ENCODE measurements at places on chromosomes 12 and 14.

- no peak for DNase-seq
Observed at GRCh38 chr12:78494911-78495310, 369.7 kb upstream of the SYT1 start.

DNA sequence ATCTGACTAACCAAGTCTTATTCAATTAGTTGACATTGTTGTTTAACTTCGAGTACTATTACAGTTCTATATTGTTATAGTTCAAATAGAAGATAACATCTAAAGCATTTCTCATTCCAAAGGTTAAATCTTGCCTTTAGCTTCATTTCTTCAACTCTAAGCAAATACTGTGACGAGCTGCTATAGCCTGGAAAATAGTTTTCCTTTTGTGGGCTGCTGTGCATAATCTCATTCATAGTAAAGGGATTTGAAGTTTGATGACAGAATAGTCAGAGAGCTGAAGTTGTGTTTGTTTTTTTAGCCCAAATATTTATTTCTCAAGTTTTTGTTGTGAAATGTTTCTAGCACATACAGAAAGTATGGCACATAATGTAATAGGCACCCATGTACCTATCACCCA is 13.4 kb downstream of the PSEN1 start:
- DNase-seq: no peak

GRCh38 chr12:128047266-128048060 is 219.5 kb upstream of the TMEM132C start:
- DNase-seq: no peak

- DNase-seq: no peak
Observed at GRCh38 chr12:19988948-19989347, 379.4 kb upstream of the PDE3A start.

DNA sequence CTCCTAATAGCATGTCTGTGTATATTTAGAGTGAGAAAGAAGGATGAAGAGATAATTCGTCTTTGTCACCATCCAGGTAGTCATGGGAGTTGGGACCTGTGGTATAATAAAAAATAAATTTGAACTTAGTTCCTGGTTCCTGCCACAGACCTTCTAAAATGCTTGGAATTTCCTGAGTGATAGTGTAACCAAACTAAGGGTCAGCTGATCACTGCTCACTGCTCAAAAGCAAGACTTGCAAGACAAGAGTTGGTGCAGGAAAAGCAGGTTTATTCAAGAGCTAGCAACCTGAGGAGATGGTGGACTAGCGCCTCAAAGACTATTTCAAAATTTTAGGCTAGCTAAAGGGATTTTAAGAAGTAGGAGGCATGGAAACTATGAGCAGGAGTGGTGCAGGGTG is 19.1 kb downstream of the ANG start:
- peak; percentile 46 for DNase-seq

- peak; percentile 92 for DNase-seq
Observed at GRCh38 chr12:123150744-123151456, at the start of gene PITPNM2. PITPNM2 (minus strand) TSS chr12:123151090; CDS start chr12:123034590, 116,500 bp downstream.

DNA sequence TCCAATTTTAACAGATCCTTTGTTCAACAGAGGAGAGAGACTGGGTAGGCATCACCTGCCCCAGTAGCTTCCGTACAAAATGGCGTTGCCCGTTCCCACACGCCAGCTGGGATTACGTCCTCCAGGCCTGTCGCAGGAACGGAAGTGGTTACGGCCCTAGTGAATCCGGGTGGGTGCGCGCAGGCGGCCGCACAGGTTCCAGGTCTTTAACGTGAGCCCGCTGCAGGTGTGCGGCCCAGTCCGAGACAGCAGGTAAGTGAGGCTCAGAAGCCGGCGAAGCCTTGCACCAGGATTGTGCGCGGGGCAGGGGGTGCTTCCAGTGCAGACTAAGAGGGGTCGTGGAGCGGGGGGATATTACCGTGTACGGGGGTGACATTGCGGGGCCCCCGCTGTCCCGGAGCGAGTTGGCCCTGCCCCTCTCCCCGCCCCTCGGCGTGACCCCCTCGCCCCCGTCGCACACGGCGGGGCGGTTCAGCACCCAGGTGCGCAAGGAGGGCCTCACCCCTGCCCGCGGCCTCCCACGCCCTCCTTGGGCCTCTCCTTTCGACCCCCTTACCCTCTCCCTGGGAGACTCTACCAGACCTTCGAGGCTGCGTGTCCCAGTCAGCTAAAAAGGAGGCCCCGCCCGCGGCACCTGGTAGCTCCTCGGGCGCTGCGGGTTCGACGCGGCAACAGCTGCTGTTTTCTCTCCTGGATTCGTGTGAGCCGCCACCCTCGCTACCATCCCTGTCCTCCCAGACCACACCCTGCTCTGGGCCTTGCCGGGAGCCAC is at the start of gene EXD2:
TSS of gene EXD2 (plus strand) at position 159 of the 772 bp plus-strand sequence. CDS start 17,973 bp downstream, outside the sequence.
- DNase-seq: peak; percentile 92

GRCh38 chr12:13534645-13535398 is 338.3 kb downstream of the EMP1 start:
- peak; percentile 80 for DNase-seq

GRCh38 chr12:66708704-66709456 is 30.0 kb upstream of the GRIP1 start:
- DNase-seq: peak; percentile 19

GRCh38 chr14:32603992-32604565 is 275.0 kb downstream of the AKAP6 start:
- no peak for DNase-seq

- DNase-seq: no peak
Observed at GRCh38 chr12:6444704-6445688, at the start of gene CD27. CD27 (plus strand) TSS chr12:6444955; CDS start chr12:6445096, 141 bp downstream.

- DNase-seq: peak; percentile 80
Observed at GRCh38 chr12:64088431-64089349, 133.4 kb downstream of the KICS2 start.

DNA sequence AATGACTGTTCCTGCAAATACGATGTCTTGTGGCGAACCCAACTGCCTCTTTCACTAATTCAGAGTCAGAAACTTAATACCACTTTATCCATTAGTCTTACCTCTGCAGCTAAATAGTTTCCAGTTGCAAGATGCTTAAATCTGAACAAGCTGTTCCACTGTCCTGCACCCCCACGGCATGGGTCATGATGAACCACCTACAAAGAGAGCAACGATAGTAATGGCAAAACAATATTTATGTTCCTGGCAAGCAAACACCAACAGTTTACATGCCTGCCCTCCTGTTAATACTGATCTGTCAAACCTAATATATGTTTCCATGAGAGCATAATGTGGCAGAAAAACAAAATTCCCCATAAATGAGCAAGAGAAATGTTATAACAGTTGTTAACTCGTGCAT is 121.9 kb downstream of the ITPR2 start:
- DNase-seq: peak; percentile 59

DNA sequence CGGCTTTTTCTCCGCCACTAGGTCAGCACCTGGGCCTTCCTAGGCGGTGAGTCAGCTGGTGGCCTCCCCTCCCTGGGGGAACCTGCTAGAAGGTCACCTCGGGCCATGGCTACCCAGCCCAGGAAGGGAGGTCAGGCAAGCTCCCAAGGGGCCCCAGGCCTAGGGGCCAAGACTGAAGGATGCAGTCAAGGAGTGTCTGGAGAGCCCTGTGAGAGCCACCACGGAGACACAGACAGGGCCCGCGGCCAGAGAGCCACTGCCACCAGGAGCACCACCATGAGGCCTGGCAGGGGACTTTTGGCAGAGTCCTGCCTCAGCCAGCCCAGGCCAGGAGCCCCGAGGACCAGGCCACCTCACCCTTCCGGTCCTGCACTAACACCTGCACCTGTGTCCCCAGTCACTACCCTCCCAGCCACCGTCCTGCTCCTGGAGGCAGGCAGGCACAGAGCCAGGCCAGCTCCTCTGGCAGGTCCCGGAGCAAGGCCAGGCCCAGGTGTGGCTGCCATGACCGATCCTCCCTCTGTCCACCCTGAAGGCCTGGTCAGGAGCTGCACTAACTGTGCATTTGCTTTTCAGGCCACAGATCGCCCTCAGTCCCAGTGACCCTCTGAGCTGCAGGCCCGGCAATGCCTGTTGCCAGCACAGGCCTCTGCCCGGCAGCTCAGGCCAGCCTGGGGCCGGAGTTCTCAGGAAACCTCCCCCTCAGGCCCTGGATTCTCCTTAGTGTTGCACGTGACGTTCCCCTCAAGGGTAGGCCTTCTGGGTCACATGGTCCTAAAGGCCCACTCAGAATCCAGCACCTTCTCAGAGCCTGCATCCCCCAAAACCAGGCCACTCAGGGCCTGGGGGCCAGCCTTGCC is 6.9 kb downstream of the PHETA1 start:
- peak; percentile 37 for DNase-seq
